Left ventricle myocardium inferior (tissue), 1 donor: ENCODE measurements at places on chromosomes 2 and 18. TPM values are rescaled to one million over a fixed set of nuclear protein-coding genes. Genes with fewer than 3 reads are reported as not detected.

DNA sequence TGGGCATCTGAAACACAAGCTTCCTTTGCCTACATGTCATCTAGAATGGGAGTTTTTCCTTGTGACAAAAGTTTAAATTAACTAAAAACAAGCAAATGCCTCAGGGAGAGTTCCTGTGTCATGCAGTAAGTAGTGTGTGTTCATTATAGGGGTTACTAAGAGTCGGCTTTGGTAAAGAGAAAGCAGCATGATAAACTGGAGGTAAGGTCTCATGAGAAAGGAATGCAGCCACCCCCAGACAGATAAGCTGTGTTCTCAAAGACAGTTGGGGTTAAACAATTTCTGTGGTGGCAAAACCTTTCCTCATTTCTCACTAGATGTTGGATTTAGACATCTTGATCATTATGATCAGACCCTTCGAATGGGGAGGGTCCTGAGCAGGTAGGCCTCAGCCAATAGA, 129.7 kb downstream of the MAP4K4 start:
- H3K36me3 ChIP-seq, result peaks cover 25% of the 10 kb centered on the region
- no peak for DNase-seq
- no peaks in the 10 kb centered on the region for H3K27me3 ChIP-seq
- H3K4me1 ChIP-seq, result peaks cover 87% of the 10 kb centered on the region

The CYP26B1 gene
- total RNA-seq, result 1.5 TPM

GRCh38 chr2:195601361-195601760, 55.7 kb upstream of the SLC39A10 start:
- H3K27ac ChIP-seq, result no peak overlapping the region
- H3K4me1 ChIP-seq, result no peaks in the 10 kb centered on the region
- H3K36me3 ChIP-seq, result no peaks in the 10 kb centered on the region

- no peak overlapping the region for H3K4me3 ChIP-seq
- DNase-seq, result no peak
- H3K27ac ChIP-seq, result no peak overlapping the region
- H3K4me1 ChIP-seq, result peaks cover 56% of the 10 kb centered on the region
- no peaks in the 10 kb centered on the region for H3K27me3 ChIP-seq
These were observed 190.6 kb downstream of the TPGS2 start for GRCh38 chr18:36638224-36638623.

DNA sequence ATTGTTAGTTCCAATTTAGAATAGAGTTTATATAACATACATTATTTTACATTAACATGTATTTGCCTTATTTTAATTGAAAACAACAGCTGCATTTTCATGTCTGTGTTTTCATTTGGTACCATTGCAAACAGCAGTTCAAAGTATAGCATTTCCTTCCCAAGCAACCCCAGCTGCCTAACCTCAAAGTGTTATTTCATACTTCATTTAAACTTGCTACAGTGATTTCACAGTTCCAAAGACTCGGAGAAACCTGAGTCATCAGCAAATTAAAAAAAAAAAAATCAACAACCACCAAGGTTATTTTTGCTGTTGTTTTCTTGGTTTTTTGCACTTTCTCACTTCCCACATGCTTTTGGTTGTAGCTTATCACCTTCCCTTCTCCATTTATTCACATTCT, 236.5 kb upstream of the SPHKAP start:
- H3K27me3 ChIP-seq, result no peaks in the 10 kb centered on the region
- no peak overlapping the region for H3K4me3 ChIP-seq
- H3K27ac ChIP-seq, result no peak overlapping the region
- DNase-seq, result no peak
- H3K36me3 ChIP-seq, result no peaks in the 10 kb centered on the region

The THUMPD2 gene
- 5.9 TPM for total RNA-seq

- peaks cover under 1% of the 10 kb centered on the region for H3K4me1 ChIP-seq
- peaks cover 16% of the 10 kb centered on the region for H3K36me3 ChIP-seq
- no peaks in the 10 kb centered on the region for H3K27me3 ChIP-seq
These were observed 42.3 kb downstream of the DARS1 start for GRCh38 chr2:135942936-135943688.

The GNAL gene
- total RNA-seq, result 1.1 TPM
